ENCODE measurements at places on chromosomes 2 and 18.

DNA sequence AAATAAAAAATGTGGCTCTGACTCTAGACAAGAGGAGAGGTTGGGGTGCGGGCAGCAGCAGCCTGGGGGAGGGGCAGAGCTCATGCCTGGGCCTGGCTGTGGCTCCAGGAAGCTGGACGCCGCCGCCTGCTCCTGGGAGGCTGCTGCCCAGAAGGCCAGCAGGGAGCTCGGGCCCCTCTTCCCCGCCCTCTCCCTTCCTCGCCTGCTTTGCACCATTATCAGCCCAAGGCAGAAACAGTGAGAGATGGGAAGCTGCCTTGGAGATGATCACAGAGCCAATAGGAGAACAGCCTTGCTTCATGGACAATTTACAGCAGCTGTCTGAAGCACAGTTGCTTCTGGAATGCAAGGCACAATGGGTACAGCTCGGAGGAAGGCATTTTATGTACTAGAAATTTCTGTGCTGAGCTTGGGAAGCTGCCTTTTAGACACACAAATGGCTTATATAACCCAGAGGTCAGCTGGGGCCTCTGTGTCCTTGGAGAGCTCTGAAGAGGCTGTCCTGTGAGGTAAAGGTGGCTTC is 55.3 kb upstream of the AFF3 start:
- peak; percentile 57 for DNase-seq

- no peak for DNase-seq
Measured at GRCh38 chr2:169823996-169824372, 721 bp downstream of the METTL5 start.

- no peak for DNase-seq
Measured at GRCh38 chr2:126832014-126832413, 66.7 kb upstream of the TEX51 start.

- no peak for DNase-seq
Measured at GRCh38 chr2:212777020-212777491, 238.5 kb upstream of the ERBB4 start.

DNA sequence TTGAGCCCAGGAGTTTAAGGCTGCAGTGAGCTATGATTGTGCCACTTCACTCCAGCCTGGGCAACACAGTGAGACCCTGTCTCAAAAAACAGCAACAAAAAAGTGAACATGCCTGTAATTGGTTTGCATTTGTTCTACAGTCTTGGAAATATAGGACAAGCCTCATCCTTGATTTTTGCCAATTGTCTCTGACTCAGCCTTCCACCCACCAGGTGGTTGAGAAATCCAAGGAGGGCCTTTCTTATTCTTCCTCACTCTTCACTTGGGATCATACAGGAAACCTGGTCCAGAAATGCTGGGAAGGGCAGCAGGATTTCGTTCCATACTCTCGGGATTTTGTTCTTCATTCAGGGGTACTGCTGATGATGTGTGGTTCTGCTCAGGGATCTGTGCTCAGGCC is 94.6 kb downstream of the CDC42EP3 start:
- DNase-seq = no peak

- DNase-seq = no peak
Measured at GRCh38 chr2:144452169-144452988, 67.5 kb downstream of the ZEB2 start.

GRCh38 chr2:23616630-23617029 is 231.7 kb downstream of the KLHL29 start:
- DNase-seq = no peak

GRCh38 chr18:52433797-52434196 is 93.8 kb downstream of the DCC start:
- DNase-seq = no peak

DNA sequence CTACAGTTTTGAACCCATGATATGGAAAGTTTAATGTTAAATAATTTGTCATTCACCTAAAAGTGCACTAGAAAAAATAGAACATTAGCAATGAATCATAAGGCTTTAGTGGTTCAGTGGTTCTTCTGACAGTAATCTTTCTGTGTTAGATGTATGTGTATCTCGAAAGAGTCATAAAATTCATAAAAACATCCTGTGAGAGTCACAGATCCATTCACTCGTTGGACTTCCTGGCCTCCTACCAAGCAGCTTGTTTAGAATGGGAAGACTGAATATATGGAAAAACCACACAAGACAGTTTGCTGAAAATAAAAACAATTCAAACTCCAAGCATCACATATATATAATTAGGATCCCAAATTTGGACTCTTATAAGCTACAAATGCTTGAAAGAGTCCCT is 34.8 kb downstream of the ADNP2 start:
- DNase-seq = no peak

GRCh38 chr2:554444-554843 is 122.8 kb downstream of the TMEM18 start:
- DNase-seq = no peak

- no peak for DNase-seq
Measured at GRCh38 chr2:160298960-160299359, 98.9 kb upstream of the ITGB6 start.

- DNase-seq = no peak
Measured at GRCh38 chr2:38610851-38611801, 8.4 kb upstream of the HNRNPLL start.

DNA sequence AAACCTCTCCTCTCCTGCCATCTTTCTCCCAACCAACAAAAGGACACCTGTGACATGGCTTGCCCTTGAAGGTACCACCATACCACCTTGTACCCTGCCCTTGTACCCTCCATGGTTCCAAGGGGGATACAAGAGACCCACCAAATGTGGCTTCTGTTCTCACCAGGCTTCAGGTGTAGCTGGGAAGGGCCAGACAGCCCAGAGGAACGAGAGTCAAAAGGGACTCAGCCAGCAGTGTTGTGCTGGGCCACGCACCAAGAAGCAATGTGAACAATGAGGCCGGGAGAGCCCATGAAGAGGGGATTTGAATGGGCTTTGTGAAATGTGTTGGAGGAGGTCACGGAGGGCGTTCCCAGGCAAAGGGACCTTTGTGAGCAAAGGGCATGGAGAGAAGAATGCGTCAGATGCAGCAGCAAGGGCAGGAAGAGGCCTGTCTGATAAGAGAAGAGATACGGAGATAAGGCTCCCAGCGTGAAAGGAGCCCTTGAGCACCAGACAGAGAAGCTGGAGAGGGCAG is 48.6 kb downstream of the PLB1 start:
- no peak for DNase-seq

DNA sequence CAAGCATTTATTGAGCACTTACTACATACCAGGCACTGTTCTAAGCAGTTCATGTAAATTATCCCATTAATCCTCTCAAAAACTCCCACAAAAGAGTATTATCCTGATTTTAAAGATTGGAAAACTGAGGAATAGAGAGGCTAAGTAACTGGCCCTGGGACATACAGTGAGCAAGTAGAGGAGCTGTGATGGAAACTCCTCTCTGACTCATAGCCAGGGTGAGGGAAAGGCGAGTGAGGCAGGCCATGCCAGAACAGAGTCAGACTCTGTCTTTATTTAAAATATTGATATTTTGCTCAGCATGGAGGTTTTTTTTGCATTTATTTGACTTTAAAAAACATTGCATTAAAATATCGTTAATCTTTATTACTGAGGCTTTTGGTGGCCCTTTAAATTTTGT is 208.0 kb downstream of the LOXHD1 start:
- DNase-seq = no peak

DNA sequence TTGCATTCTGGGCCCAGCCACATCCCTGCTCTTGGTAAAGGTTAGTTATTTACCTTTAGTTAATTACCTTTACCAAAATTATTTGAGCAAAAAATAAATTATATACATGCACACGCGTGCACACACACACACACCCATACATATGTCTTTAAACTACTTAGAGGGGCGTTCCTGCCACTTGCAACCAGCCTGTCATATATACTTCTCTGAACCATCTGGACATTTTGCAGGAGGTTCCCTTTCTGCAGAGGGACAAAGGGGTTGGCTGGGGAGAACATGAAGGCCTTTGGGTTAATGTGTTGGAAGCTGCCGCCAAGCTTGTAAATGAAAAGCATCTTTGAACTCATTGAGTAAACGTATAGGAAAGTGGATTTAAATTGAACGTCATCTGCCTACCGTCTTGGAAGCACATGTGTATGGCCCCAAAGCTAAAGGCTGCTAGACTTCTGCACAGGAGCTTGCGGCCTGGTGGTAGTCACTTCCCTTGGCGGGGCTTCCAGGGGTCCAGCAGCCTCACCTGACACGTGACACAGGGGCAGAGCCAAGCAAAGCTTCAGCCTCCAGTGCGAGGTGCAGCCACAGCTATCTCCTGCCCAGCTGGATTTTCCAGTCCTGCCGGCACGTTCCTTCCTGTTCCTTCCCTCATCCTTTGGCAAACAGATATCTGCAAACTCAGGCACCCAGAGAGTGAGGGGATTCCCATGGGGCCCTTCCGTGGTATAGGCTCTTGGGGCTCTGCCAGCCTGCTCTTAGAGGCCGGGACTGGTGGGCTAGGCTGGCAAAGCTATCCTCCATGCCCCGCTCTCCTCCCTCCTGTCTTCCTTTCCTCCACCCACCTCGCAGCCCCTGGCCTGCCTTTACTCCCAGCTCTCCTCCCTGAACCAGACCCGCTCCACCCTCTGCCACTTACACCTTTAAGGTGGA is 46.1 kb downstream of the SERTAD2 start:
- no peak for DNase-seq

GRCh38 chr2:165624470-165624800 is 154.9 kb downstream of the CSRNP3 start:
- no peak for DNase-seq

DNA sequence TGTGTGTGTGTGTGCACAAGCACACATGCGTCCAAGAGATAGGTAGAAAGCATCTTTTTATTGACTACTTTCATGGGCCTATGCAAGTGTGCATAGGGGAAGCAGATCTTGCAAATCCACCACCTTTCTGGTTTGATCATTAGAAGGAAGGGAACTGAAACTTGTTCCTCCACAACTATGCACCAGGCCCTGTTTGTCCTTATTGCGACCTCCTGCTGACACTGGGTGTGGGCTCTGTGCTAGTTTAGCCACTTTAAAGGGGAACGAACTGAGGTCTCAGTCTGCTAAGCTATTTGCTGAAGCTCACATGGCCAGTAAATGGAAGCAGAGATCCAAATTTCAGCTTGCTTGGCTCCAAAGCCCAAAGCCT is 32.1 kb upstream of the INSIG2 start:
- no peak for DNase-seq

GRCh38 chr2:222352981-222353380 is 54.2 kb upstream of the PAX3 start:
- no peak for DNase-seq

- no peak for DNase-seq
Measured at GRCh38 chr2:3911882-3912455, 208.6 kb downstream of the DCDC2C start.
